ENCODE measurements at places on chromosomes 7 and 10.

DNA sequence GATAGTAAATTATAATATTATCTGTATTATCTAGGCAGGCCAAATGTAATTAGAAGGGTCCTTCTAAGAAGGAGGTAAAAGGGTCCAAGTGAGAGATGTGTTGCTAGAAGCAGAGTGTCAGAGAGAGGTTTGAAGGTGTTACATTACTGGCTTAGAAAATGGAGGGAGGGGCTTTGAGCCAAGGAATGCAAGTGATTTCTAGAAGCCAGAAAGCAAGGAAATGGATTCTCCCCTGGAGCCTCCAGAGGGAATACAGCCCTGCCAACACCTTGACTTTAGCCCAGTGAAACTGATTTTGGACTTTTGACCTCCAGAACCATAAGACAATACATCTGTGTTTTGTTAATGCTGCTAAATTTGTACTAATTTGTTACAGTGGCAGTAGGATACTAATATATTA lies 97.9 kb upstream of the IL6 start:
- no peak for DNase-seq

- no peak for DNase-seq
Observed at GRCh38 chr7:152013974-152014373, 11.5 kb upstream of the GALNT11 start.

GRCh38 chr7:155858521-155859061 lies 46.3 kb upstream of the SHH start:
- no peak for DNase-seq

GRCh38 chr10:127415901-127416581 lies 133.1 kb upstream of the NPS start:
- DNase-seq, result no peak

DNA sequence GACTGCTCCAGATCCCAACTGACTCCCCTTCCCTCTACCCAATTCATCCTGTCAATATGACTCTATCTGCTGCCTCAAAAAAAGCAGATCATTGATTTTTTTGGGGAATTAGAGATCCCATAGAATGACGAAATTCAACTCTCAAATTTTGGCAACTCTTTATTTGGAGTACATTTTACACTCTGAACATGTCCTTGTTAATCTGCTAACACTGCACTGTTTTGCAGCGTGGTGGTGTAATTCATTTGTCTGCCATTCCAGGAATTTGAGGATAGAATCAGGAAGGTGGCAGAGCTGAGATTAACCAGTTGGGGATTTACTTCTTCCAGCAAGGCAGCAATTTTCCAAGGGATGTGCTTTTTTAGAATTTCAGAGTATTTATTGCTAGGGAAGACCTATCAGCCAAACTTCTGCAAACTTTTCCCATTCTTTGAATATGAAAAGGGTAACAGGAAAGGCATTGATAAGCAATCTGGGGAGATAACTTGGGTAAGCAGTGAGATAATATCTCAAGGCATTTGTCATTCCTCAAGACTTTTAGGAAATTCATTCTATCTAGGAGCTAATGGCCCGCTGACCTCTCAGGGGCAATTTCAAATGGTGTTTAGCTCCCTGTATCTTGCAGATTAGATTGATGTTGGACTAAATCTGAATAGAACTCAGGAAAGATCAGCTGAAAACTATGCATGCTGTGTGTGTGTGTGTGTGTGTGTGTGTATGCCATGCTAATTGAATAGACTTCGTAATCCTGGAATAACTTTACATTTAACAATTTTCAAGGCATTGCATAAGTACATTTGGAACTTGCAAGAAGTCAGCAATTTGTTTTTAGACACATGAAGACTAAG lies 9.7 kb downstream of the BAMBI start:
- no peak for DNase-seq

GRCh38 chr7:71290452-71290851 lies 158.5 kb downstream of the GALNT17 start:
- no peak for DNase-seq

DNA sequence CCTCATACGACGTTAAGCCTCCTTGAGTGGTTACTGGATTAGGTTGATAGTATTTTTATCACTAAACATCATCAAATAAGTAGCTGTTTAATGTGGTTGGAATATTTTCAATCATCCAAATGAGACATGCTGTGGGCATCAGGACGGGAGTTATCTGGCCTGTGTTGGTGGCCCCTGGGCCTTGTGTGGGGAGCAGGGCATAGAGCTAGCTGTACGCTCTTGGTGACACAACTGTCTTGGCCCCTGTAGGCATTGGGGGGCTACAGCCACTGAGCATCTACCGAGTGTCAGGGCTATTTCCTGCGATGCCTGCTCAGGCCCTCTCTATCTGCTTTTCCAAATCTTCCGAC lies 28.3 kb downstream of the BAG3 start:
- DNase-seq, result no peak

GRCh38 chr7:99129001-99129400 lies 14.9 kb downstream of the SMURF1 start:
- DNase-seq, result no peak

GRCh38 chr7:91137788-91138368 lies 126.4 kb upstream of the FZD1 start:
- DNase-seq, result no peak

GRCh38 chr7:100266576-100267354 lies 40.7 kb upstream of the SPDYE3 start:
- DNase-seq, result no peak

- DNase-seq, result no peak
Observed at GRCh38 chr10:74026428-74027015, 28.6 kb downstream of the VCL start.

- DNase-seq, result no peak
Observed at GRCh38 chr7:94449151-94449725, 54.5 kb downstream of the COL1A2 start.
